ENCODE measurements at places on chromosomes 12 and 14.
A peak's percentile ranks its signal among the peaks of the same experiment; 100 is the strongest.

DNA sequence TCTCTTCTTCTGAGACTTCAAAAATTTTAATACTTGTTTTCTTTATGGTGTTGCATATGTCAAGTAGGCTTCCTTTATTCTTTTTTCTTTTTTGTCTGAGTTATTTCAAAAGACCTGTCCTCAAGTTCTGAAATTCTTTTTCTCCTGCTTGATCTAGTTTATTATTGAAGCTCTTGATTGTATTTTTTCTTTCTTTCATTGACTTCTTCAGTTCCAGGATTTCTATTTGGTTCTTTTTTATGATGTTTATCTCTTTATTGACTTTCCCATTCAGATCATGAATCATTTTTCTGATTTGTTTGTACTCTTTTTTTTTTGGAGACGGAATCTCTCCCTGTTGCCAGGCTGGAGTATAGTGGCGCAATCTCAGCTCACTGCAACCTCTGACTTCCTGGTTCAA lies 34.1 kb downstream of the IFT43 start:
- DNase-seq = no peak

DNA sequence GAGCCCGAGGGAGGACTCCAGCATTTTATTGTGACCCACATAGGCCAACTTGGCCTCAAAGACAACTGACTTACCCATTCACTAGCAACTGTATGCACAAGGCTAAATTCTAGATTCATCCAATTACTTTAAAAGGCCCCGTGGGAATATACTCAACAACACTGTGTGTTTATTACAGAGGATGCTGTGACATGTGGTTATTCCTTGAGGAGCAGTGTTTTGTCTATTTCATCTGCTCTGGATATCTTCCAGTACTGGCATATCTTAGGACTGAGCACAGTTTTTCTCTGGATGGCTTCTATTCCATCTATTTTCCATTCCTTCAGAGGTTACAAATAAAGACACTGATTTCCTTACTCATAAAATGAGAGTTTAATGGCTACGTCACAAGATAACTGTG lies 87.2 kb upstream of the KRAS start:
- DNase-seq = no peak

DNA sequence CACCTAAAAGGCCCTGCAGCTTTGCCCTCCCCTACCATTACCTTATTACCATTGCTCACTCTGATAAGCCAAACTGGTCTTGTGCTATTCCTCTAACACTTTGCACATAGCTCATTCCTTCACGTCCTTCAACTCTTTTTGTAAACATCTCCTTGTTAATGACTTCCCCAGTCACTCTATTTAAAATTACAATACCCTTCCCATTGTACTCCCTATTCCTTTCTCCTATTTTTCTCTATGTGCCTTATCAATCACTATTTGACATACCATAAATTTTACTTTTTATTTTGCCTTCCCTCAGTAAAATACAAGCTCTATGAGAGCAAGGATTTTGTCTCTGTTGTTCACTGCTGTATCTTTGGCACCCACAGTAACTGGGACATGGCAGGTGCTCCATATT lies 5.4 kb downstream of the SARNP start:
- no peak for DNase-seq

GRCh38 chr12:65784289-65785015 lies 39.8 kb upstream of the HMGA2 start:
- DNase-seq = no peak

DNA sequence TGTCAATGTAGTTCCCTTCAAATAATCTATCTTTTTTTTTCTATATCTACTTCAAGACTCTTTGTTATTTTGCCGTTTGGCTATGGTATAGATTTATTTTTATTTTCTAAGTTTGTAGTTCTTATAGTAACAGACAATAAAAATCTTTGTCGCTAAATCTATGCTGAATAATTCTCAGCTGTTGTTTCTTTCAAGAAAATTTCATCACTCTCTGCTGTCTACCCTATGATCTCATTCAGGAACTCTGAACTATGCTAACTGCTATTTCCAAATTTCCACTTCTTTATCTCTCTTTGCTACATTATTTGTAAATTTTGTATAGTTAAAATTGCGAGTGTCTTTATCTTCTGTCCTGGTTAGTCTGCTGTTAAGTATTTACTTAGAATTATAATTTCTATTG lies 353.6 kb downstream of the LRFN5 start:
- DNase-seq = no peak

- peak; percentile 77 for DNase-seq
Measured at GRCh38 chr12:131860472-131861260, 32.5 kb downstream of the MMP17 start.

- DNase-seq = no peak
Measured at GRCh38 chr14:90714811-90715210, 101.4 kb downstream of the TTC7B start.

DNA sequence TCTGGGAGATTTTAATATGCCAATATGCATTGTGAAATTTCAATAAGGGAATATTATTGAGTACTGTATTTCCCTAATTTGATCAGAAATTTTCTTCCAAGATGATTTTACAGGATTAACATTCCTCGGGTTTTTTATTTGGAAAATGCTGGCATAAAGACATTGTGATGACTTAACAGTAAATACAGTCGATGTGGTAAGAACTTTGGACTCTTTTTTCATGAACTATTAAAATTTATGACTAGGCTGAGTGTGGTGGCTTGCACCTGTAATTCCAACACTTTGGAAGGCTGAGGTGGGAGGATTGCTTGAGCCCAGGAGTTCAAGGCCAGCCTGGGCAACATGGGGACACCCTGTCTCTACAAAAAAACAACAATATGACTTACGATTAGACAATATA lies 197.1 kb upstream of the RASSF8 start:
- DNase-seq = no peak

GRCh38 chr12:18794000-18794399 lies 56.1 kb downstream of the CAPZA3 start:
- no peak for DNase-seq

DNA sequence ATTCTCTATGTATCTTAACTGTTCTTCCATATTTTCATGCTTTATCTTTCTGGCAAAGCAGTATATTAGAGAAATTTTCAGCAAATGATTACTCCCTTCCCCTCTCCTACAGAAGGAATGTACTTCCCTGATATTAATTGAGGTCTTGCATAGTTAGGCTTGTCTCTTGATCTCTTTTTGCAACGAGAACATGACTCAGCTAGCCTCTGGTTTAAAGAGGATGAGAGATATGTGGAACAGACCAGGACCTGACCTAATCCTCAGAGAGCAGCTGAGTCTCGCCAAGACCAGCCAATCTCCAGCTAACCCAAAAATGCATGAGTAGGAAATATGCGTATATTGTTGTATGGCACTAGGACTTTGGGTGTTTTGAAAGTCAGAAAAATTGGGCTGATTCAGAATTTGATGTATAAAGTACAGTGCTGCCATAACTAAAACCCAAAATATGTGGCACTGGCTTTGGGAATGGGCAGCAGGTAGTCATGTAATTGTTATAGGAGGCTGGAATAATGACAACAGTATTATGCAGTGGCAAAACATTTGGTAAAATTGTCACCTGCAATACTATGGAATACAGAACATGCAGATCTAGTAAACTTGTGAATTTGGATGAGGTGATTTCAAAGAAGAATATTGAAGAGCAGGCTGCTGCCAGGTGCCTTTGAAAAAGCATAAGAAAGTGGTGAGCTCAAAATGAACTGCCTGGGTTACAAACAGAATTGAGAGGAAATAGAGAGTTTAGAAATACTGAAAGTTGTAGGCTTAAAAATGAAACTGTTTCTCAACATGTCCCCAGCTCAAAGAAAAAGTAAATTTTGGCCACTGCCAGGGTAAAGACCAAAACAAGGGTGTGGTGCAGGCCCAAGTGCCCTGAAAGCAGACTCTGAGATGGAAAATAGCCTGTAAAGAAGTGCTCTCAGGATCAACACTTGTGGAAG lies 9.3 kb upstream of the USP15 start:
- DNase-seq = no peak

GRCh38 chr12:64335886-64336466 lies 54.6 kb downstream of the C12orf56 start:
- DNase-seq = no peak

DNA sequence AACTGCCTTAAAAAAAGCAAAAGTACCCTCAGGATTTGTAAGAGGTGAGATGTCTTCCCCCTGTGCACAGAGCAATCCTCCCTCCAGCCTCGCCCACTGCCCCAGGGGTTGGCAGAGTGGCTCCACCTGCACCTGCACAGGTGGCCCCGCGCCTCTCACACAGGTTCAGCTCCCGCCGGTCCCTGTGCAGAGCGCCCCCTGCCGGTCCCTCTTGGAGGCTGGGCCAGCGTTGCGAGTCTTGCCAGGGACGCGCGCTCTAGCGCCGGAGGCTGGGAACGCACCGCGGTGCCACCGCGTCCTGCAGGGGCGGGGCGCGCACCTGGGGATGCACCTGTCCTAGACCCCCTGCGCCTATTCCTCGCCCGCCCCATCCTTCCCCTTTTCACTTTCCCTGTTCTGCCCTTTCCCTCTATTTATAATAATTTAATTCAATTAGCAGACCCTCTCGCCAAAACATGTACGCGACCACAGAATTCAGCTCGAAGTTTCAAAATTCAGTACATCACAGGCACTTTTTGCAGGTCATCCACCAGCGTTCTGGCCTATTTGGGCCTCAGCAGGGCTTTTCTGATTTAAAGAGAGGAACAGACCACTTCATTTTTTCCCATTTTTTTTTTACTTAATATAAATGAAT lies 618.6 kb downstream of the AACS start:
- DNase-seq = peak; percentile 57

GRCh38 chr14:99001241-99001640 lies 270.8 kb downstream of the BCL11B start:
- DNase-seq = no peak

GRCh38 chr12:95240556-95240955 lies 22.9 kb downstream of the VEZT start:
- no peak for DNase-seq

DNA sequence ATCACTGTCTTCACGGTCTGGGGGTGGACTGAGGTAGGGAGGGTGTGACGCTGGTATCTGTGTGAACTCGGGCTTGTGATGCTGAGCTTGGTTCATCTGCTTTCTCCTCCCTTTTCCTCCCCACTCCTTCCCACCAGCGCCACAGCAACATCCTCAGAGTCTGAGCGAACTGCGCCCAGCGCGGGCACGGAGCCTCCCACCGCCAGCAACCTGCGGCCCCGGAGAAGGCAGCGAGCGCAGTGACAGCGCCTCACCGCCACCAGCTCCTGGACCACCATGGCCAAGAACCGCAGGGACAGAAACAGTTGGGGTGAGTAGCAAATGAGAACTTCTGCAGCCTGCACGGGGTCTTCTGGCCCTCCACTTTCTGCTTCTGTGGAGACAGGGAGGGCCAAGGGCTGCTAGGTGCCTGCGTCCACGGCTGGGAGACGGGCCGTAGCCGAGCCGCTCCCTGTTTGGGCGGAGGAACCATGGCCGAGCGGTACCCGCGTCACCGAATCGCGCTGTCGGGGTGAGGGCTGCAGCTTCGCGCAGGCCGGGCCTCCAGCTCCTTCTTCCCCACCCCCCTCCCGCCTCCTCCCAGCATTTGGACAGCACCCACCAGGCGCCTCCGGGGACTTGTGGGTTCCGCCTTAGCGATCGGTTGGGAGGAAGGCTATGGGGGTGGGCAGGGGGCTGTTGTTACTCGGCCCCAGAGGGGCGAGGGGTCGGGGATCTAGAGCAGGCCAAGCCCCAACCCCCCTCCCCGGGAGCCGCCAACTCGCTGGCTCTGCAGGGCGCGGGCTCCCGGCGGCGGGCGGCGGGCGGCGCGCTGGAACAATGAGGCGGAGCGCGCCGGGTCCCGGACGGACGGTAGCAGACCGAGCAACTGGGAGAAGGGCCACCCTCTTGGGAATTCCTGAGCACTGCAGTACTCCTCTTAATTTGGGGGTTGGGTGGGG lies at the start of gene ATL1:
Gene ATL1 (plus strand): TSS at position 156 of the 941 bp plus-strand sequence. CDS start 121 bp downstream, at position 277.
- peak; percentile 57 for DNase-seq

DNA sequence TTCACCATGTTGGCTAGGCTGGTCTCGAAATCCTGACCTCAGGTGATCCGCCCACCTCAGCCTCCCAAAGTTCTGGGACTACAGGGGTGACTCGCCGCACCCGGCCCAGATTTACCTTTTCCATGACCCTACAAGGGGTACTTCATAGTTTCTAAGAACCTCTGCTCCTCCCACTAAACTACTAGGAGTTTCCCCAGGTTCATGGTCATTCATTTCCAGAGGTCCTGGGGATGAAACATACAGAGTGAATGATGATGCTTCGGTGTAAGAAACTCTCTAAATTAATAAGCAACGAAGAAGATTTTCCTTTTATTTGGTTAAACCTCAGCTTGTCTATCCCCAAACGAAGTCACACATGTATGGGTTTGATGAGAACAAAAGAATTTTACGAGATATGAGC lies 56.9 kb downstream of the AMN start:
- DNase-seq = no peak

- no peak for DNase-seq
Measured at GRCh38 chr12:98653866-98654493, 8.9 kb downstream of the APAF1 start.

- DNase-seq = peak; percentile 95
Measured at GRCh38 chr12:27243804-27244688, at the start of gene STK38L. TSS of gene STK38L (plus strand) at chr12:27244286. CDS start at chr12:27297721, 53,435 bp downstream.

- DNase-seq = no peak
Measured at GRCh38 chr14:106024983-106025604, 498.7 kb downstream of the TMEM121 start.

GRCh38 chr12:23534196-23534595 lies 415.3 kb downstream of the SOX5 start:
- no peak for DNase-seq
